ENCODE measurements at places on chromosomes 4 and X.

- DNase-seq = no peak
Observed at GRCh38 chr4:176967586-176967985, 174.9 kb upstream of the VEGFC start.

GRCh38 chr4:4765811-4766210, 93.7 kb upstream of the MSX1 start:
- no peak for DNase-seq

GRCh38 chrX:110414679-110415439, 56.2 kb downstream of the RTL9 start:
- peak; percentile 22 for DNase-seq

GRCh38 chrX:68651110-68651509, 3.6 kb downstream of the STARD8 start:
- no peak for DNase-seq

- DNase-seq = no peak
Observed at GRCh38 chrX:3527811-3528210, 181.4 kb upstream of the MXRA5 start.

DNA sequence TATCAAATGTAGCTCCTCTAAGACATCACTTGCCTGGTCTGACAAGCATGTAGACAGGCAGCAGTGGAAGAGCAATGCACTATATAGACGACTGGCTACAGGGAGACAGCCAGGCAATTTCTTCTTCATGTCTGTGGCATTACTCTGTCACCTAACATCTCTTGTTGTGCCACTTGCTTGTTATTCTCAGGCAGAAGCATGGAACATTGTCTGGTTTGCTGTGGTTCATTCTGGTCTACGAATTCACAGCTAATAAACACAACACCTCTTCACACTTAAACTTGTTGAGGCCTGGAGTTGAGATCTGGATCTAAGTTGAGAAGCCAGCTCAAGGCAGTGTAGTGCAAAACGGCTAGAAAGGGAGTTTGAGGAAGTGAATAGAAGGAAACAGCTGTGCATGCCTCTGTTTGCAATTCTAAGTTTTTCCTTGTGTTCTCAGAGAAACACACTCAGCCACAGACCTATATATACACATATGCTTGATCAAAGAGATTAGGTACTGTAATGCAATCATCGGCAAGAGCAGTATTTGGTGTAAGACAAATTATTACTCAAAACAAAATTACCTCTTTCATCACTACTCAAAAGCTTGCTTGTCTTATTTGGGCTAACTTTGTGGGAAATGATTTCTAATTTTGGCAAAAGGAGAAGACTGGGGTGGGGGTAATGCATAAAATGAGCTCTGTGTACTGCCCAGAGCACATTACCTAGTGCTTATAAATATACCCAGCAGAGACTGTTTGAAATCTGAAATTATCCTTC, 243.8 kb downstream of the PPP3CA start:
- no peak for DNase-seq

DNA sequence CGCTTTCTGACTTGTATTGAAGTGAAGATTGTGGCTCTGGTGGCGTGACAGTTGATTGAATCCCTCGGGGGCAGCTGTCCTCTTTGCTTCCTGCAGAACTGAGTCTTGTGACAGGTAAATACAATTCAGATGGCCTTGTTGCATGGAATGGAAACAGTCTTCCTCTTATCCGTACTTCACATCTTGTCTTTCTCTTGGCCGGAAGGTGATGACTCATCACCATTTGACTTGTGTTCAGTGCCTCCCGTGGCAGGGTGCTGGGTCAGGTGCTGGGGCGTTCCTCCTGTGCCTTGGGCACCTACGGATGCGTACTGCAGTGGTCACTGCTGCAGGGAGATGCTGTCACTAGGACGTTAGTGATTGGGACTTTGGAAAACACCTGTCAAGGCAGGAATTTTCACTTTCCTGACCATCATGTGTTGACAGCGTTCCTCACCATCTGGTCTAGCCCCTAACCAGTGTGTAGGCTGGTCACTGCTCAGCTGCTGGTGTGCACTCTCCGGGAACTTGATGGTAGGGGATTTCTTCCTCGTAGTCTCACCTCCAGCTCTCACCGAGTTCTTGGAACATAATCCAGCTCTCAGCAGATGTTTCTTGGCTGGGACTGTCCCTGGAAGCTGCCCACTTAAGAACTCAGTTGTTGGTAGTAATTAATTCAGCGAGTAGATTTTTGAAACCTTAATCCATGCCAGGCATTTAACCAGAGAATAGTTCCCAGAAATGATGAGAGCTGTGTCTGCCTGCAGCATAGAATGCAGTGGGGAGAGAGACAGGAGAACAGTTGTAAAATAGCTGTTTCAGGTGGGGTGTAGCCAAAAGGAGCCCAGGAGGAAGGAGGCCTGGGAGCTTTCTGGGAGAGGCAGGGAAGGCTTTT, 7.2 kb downstream of the TBC1D14 start:
- DNase-seq = no peak

DNA sequence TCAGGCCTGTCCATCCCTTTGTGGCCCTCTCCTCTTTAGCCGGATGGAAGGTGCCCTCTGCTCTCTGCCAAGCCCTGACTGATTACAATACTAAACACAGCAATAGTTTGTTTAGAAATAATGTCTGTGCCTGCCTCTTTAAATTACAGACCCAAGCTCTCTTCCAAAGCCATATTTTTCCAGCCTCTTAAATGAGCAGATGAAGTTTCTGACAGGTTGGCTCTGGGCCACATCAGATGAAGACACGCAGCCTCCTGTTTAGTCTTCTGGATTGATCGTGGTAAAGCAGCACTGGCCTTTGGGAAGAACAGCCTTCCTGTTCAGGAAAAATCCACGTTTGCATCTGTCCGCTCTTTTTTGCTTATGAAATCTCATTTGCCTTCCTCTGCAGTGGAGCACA, 133.6 kb downstream of the CPE start:
- no peak for DNase-seq

DNA sequence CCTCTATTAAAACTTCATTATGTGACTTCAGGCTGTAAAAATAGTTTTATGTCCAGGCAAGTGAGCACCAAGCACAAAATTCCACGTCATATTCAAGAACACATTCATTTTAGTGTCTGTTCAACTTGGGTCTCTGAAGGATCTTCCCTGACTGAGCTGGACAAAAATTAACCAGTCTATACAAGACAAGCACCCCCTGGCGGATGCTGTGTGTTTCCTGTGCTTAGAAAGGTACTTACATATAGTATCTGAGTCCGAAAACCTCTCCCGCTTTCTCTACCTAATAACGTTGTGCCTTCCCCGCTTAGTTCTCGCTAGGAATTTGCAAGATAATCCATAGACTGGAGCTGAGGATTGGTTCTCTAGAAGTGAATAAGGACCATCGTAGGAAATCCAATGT, 2214.5 kb upstream of the TENM3 start:
- DNase-seq = no peak

Measured in hepatic stellate cell (primary cell).